A549 treated with ZK216348 at 1 μM for 4 hours (cell line): ENCODE measurements at places on chromosomes 4 and X. TPM values are rescaled to one million over a fixed set of nuclear protein-coding genes. Genes with fewer than 3 reads are reported as not detected.

The CNKSR2 gene
- total RNA-seq, result 2.5 to 5.3 TPM (median 3.1 TPM) in 5 replicates

The MID1IP1 gene
- total RNA-seq, result 20.1 to 40.3 TPM (median 34.9 TPM) in 5 replicates

The MAP3K15 gene
- 1.7 to 2.6 TPM (median 2.1 TPM) in 5 replicates for total RNA-seq

The ODAPH gene
- total RNA-seq, result 1.6 TPM in 1 of 5 replicates, not detected in the others

The ABLIM2 gene
- 2.7 to 4.6 TPM (median 3.7 TPM) in 5 replicates for total RNA-seq

The CT45A5 gene
- total RNA-seq, result not detected in 5 replicates
